ENCODE measurements at places on chromosomes 6 and 20. TPM values are rescaled to one million over a fixed set of nuclear protein-coding genes. Genes with fewer than 3 reads are reported as not detected.

Gene LYRM2
- 19.9 TPM for total RNA-seq

GRCh38 chr6:132587424-132587823, 2.1 kb downstream of the TAAR5 start:
- no peaks in the 10 kb centered on the region for H3K36me3 ChIP-seq
- no peaks in the 10 kb centered on the region for H3K4me1 ChIP-seq
- no peaks in the 10 kb centered on the region for H3K27me3 ChIP-seq

Gene GSTA1
- not detected for total RNA-seq

DNA sequence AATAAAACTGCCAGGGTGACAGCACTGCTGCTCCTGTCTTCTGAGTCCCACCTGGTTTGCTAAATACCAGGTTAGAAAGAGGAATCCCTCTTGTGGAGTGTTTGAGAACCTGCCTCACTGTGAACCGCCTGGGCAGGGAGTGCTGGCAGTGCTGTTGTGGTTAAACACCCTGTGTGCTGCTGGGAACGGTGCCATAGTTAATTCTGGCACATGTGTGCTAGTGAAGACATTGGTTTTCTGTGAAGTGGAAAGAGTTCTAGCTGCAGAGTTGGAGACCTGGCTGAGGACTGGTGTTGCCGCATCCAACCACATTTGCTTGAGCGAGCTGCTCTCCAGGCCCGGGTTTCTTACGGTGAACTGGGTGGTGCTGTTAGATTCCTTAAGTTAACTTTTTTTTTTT, 72.7 kb downstream of the IGF2R start:
- DNase-seq = no peak
- peaks cover 72% of the 10 kb centered on the region for H3K36me3 ChIP-seq
- H3K27ac ChIP-seq = no peak overlapping the region
- H3K4me3 ChIP-seq = no peak overlapping the region
- no peaks in the 10 kb centered on the region for H3K27me3 ChIP-seq

GRCh38 chr6:43937236-43938177, 167.5 kb downstream of the VEGFA start:
- H3K4me1 ChIP-seq = peaks cover 16% of the 10 kb centered on the region
- no peak overlapping the region for H3K4me3 ChIP-seq
- no peaks in the 10 kb centered on the region for H3K27me3 ChIP-seq
- H3K36me3 ChIP-seq = no peaks in the 10 kb centered on the region
- H3K27ac ChIP-seq = no peak overlapping the region

Gene POPDC3
- not detected for total RNA-seq

Gene IPCEF1
- 0.83 TPM for total RNA-seq

Gene SIGLEC1
- 18.7 TPM for total RNA-seq

Measured in esophagus muscularis mucosa (tissue), 4 donors.